ENCODE measurements at places on chromosomes 12 and 14.

DNA sequence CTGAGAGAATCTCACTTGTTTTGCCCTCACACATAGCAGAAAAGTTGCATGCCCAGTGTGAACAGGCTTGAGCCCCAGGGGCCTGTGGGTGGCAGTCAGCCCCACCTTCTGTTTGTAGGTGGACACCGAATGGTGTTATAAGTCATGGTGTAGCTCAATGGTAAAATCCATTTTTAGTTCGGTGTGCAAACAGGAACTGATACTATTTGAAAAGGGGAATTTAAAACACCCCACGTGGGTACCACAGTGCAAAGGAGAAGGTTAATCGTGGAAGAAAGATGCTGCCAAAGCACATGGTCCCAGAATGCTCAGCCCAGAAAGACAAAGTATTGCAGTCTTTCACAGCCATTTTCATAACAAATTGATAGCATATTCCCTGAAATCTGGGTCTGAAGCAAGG is 71.8 kb upstream of the GZMB start:
- H3K36me3 ChIP-seq, result no peaks in the 10 kb centered on the region
- no peak overlapping the region for H3K27ac ChIP-seq
- no peaks in the 10 kb centered on the region for H3K4me1 ChIP-seq
- no peak overlapping the region for H3K4me3 ChIP-seq
- DNase-seq, result no peak

DNA sequence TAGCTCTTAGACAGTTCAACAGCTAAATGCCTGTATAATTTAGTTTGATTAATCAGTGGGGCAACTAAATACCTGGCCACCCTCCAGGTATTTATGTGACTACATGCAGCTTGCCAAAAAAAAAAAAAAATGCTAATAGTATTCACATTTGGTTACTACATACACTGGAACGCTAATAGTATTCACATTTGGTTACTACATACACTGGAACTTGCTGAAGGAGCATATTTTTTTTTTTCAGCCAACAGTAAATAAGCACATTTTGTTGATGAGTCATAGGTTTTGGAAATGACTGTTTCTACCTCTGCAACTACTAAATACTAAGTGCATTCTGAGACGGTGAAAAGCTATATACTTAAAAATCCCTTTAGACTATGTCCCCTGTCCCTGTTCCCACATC is 1172.3 kb downstream of the LRFN5 start:
- H3K4me3 ChIP-seq, result no peak overlapping the region
- no peak overlapping the region for H3K27ac ChIP-seq
- DNase-seq, result no peak
- H3K36me3 ChIP-seq, result no peaks in the 10 kb centered on the region
- H3K4me1 ChIP-seq, result no peaks in the 10 kb centered on the region

- peaks cover 14% of the 10 kb centered on the region for H3K4me1 ChIP-seq
- H3K27me3 ChIP-seq, result no peaks in the 10 kb centered on the region
- DNase-seq, result peak; percentile 15
- no peaks in the 10 kb centered on the region for H3K36me3 ChIP-seq
- H3K27ac ChIP-seq, result no peak overlapping the region
Measured at GRCh38 chr14:25756876-25757275, 706.9 kb upstream of the STXBP6 start.

DNA sequence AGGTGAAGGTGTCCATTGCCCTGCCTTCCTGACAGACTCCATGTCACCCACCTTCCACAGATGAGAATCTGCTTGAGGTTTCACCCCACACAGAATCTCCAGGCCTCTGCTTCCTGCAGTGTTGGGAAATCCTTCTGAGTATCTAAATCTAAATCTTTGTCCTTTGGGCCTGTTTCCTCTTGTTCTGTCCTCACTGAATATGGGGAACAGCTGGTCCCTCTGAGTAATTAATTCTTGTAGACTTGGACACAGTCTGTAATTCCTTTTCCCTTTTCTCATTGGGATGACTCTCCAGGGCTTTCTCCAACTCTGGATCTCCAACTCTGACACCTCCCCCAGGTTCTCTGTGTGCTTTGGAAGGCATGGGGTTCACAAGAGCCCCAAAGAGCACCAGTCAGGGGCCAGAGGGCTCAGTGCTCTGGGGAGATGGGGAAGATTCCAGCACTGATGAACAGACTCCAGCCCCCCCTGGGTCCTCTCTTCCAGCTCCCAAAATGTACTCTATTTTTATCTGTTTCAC is 2.3 kb upstream of the ACVRL1 start:
- DNase-seq, result no peak
- H3K4me1 ChIP-seq, result no peaks in the 10 kb centered on the region
- H3K27ac ChIP-seq, result no peak overlapping the region
- H3K4me3 ChIP-seq, result no peak overlapping the region

- no peaks in the 10 kb centered on the region for H3K27me3 ChIP-seq
- H3K27ac ChIP-seq, result no peak overlapping the region
- H3K36me3 ChIP-seq, result no peaks in the 10 kb centered on the region
- H3K4me3 ChIP-seq, result no peak overlapping the region
Measured at GRCh38 chr12:2395354-2395977, 342.7 kb downstream of the CACNA1C start.

- no peaks in the 10 kb centered on the region for H3K4me1 ChIP-seq
- no peaks in the 10 kb centered on the region for H3K36me3 ChIP-seq
- no peak overlapping the region for H3K27ac ChIP-seq
- no peak overlapping the region for H3K4me3 ChIP-seq
- no peak for DNase-seq
Measured at GRCh38 chr14:51743588-51744000, 91.9 kb downstream of the FRMD6 start.

GRCh38 chr12:84492351-84492883 is 420.2 kb downstream of the SLC6A15 start:
- no peak overlapping the region for H3K27ac ChIP-seq
- H3K4me3 ChIP-seq, result no peak overlapping the region
- no peaks in the 10 kb centered on the region for H3K4me1 ChIP-seq
- H3K27me3 ChIP-seq, result no peaks in the 10 kb centered on the region

- H3K27ac ChIP-seq, result no peak overlapping the region
- peaks cover 9% of the 10 kb centered on the region for H3K4me1 ChIP-seq
- H3K27me3 ChIP-seq, result no peaks in the 10 kb centered on the region
- no peaks in the 10 kb centered on the region for H3K36me3 ChIP-seq
- no peak for DNase-seq
Measured at GRCh38 chr14:65945327-65945726, 532.8 kb downstream of the FUT8 start.

DNA sequence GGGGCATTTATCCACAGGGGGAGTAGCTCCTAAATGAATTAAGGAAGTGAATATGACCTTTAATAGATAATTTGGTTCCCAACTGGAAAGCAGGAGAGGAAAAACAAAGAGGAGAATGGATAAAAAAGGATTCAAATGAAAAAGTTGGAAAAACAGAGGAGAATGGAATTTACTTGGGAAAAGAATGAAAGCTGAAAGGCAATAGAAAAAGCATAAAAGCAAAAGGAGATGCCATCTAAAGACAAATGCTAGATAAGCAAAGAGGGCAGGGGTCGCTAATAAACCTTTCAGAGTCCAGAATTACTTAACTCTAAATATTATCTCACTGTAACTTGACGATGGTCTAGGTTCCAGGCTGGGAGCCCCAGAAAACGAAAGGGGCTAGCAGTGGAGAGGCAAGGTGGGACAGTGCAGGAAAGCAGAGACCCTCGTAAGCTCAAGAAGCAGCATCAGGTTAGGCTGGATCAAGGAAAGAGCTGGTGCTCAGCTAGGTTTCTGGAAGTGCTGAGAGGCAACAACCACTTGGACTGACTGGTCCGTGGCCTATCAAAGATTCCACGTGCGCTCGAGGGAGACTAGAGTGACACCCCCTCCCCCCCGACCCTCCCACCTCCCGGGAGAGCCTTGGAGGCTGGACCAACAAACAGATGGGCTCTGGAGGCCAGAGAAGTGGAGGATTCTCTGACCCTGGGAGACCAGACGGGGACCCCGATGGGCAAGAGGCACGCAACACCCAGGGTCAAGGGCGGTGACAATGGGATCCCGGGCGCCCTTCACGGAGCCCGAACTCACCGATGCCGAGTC is 1.2 kb downstream of the SLC2A13 start:
- H3K27ac ChIP-seq, result no peak overlapping the region
- peaks cover 26% of the 10 kb centered on the region for H3K27me3 ChIP-seq
- H3K36me3 ChIP-seq, result no peaks in the 10 kb centered on the region
- H3K4me1 ChIP-seq, result peaks cover 6% of the 10 kb centered on the region
- H3K4me3 ChIP-seq, result peak overlapping the region; percentile 79

- DNase-seq, result no peak
- H3K36me3 ChIP-seq, result no peaks in the 10 kb centered on the region
- no peak overlapping the region for H3K27ac ChIP-seq
- no peak overlapping the region for H3K4me3 ChIP-seq
- no peaks in the 10 kb centered on the region for H3K4me1 ChIP-seq
Measured at GRCh38 chr12:42725809-42726208, 136.3 kb upstream of the PRICKLE1 start.
